Caco-2 (cell line): ENCODE measurements at places on chromosomes 12 and 14. TPM values are rescaled to one million over a fixed set of nuclear protein-coding genes. Genes with fewer than 3 reads are reported as not detected.

DNA sequence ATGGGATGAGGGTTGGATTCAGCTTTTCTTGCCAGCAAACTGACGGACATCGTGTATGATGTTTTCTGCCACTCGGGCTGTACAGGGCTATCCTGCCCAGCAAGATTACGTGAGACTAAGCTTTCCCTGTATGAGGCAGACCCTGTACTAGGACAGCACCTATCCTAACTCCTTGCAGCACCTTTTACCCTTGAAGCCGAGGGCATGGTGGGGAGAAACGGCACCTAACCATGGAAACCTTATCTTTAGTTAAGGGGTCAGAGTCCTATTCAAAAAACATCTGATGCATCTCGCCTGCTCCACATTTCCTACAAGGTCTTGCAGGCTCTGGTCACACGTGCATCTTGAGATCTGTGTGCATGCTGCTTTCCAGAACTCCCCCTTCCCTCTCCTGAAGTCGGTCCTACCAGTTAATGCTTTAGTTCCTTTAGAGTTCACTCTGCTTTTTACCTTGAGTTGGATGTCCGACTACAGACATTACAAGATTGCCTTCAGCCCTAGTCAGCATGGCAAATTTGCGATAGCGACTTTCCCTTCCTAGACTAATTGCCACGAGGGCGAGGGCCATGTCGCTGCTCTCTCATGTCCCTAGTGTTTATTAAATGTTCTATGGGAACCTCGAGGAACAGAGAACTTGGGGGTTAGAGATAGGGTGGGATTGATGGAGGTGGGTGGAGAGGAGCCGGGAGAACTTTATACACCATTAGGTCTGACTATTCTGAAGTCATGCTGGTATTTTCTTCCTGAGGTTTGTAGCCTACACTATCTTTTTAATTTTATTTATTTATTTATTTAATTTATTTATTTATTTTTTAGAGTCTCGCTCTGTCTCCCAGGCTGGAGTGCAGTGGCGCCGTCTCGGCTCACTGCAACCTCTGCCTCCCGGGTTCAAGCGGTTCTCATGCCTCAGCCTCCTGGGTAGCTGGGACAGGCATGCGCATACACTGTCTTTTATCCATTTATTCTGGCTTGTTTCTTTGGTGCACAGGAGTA lies 6.6 kb downstream of the RAN start:
- peak; percentile 55 for DNase-seq

Gene FIGNL2
- 3.5 and 3.6 TPM in 2 replicates for total RNA-seq

Gene AKAP5
- total RNA-seq, result 15.0 and 15.9 TPM in 2 replicates

Gene RERG
- total RNA-seq, result 0.37 TPM in 1 of 2 replicates, not detected in the other
